ENCODE measurements at places on chromosomes 1 and 21. TPM values are rescaled to one million over a fixed set of nuclear protein-coding genes. Genes with fewer than 3 reads are reported as not detected.

DNA sequence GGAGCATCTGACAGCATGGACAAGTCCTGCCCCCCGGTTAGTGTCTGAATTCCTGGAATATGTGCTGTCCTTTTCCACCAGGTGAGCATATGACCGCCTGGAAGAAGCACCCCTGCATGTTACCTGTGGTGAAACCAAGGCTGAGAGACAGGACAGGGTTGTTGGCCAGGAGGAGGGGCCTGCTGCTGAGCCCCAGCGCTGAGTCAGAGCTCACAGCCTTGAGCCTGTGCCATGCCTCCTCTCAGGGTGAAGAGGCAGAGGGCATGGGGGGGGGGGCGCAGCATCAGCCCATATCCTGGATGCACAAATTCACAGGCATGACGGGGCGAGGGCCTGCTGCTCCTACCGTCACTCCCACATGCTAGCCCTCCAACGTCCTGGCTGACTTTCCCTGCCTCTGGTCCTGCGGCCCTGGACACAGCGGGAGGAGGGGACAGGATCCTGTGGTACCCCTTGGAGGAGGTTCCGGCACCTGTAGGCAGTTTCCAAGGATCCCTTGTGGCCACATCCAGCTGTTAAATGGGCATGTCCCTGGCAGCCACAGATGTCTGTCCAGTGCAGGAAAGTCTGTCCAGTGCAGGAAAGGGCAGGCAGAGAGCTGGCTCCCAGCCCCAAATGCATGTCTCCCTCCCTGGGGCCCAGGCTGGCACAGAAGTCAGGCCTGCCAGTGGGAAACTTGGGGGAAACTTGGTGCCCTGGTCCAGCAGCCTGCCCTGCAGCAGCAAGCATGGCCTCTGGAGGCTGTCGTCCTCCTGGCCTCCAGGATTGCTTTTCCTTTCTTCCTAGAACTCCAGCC lies 23.9 kb downstream of the TTC34 start:
- no peak for DNase-seq

DNA sequence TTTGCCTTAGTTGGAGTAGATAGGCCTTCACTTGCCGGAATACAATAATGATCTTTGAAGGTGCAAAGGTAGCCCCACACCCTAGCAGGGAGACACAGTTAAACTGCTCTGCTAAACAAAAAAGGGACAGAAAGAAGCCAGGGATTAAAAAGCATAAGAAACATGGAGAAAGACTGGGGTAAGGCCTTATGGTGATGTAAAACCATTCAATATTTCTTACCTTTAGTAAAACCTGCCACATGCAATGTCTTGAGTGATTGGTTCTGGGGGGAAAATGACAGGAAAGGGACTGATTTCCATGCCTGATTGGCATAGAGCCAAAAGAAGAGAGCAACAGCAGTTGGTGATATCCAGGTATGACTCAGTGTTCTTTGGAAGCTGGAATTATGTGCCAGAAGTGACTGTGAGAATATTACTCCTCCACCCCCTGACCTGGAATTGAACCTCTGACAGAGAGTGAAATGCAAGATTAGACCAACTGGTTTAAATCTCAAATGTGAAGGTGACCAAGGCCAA lies 8.1 kb downstream of the DNASE2B start:
- DNase-seq = peak; percentile 72

- no peak for DNase-seq
Measured at GRCh38 chr1:201662646-201663045, 123.7 kb downstream of the NAV1 start.

DNA sequence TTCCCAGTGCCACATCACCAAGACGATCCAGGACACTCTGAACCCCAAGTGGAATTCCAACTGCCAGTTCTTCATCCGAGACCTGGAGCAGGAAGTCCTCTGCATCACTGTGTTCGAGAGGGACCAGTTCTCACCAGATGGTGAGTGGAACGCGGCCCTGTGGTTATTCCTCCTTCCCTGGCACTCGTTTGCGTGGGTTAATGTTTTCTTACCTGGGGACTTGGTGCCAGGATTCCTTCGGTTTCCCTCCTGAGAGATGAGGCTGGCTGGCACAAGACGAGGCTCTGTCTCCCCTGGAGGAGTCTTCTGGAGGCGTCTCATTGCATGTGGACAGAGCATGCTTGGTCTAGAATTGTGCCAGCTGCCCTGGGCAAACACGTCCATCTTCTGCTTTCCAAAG lies 29.3 kb downstream of the ATP5PO start:
- DNase-seq = no peak

GRCh38 chr21:34801519-34802132 lies 132.8 kb downstream of the CLIC6 start:
- no peak for DNase-seq

- DNase-seq = no peak
Measured at GRCh38 chr1:111695801-111696200, 43.4 kb downstream of the INKA2 start.

DNA sequence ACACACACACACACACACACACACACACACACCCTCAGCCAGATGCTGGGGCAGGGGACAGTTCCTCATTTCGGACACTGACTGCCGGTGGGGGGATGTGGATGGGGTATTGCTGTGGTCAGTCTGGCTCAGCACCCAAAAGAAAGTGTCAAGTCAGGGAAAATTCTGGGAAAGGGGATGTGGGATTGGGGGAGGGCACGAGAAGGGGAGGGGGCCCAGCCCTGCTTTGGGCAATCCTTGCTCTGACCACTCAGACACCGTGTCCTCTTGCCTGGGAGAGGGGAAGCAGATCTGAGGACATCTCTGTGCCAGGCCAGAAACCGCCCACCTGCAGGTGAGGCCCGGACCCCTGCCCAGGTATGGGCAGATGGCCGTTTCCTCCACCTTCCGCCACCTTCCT lies at the start of gene C1QC:
TSS of gene C1QC (plus strand) at position 253 of the 400 bp plus-strand sequence. CDS start 391 bp downstream, outside the sequence.
- no peak for DNase-seq

GRCh38 chr1:73516451-73516850 lies 681.5 kb downstream of the LRRIQ3 start:
- no peak for DNase-seq

DNA sequence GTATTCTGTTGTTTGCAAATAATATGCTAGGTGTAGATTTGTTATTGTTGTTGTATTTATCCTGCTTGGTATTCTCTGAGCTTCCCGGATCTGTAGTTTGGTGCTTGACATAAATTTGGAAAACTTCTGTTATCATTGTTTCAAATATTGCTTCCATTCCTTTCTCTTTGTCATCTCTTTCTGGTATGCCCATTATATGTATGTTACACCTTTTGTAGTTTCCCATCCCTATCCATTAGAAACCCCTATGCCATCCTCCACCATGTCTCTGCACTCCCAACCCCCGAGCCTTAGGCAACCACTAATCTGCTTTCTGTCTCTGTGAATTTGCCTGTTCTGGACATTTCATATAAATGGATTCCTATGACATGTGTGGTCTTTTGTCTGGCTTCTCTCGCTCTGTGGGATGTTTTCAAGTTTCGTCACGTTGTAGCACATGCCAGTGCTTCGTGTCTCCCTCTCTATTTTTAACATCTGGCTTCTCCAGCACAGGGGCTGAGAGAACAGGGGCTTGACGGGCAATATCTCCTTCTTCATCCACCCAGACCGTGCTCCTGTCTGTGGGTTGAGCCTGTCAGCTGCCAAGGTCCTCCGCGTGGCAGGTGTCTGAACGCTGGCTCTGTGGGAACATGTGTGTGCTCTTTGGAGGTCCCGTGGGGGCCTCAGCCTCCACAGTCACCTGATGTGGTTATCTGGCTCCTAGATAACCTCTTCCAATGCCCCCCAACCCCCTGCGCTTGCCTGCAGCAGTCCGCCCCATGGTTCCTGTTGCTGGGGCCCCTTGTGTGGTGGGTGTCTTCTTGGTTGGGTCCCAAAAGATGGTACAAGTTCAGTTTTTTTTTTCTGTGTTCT lies 32.8 kb upstream of the MAN1C1 start:
- no peak for DNase-seq

- no peak for DNase-seq
Measured at GRCh38 chr1:17816511-17816910, 61.4 kb downstream of the ACTL8 start.

GRCh38 chr1:44678626-44679025 lies 4.1 kb downstream of the ARMH1 start:
- no peak for DNase-seq

- no peak for DNase-seq
Measured at GRCh38 chr1:21628798-21629393, 40.3 kb downstream of the RAP1GAP start.

HSF2BP gene
- 0.66 TPM for polyA plus RNA-seq

PGLYRP3 gene
- polyA plus RNA-seq = not detected
